ENCODE measurements at places on chromosomes 12 and 14.

GRCh38 chr12:123621619-123622530, 11.6 kb downstream of the EIF2B1 start:
- DNase-seq = no peak

DNA sequence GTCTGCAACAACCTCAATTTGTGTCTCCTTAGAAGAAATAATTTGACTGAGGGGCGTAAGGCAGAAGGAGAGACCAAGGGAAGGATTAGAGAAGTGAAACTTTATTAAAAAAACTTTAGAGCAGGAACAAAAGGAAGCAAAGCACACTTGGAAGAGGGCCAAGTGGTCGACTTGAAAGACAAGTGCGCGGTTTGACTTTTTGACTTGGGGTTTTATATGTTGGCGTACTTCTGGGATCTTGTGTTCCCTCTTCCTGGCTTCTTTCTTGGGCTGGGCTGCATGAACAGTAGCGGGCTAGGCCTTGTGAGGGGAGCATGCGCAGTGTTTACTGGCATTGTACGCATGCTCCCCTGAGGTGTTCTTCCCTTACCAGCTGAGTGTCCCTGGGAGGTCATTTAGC, 369.3 kb upstream of the DCN start:
- no peak for DNase-seq

DNA sequence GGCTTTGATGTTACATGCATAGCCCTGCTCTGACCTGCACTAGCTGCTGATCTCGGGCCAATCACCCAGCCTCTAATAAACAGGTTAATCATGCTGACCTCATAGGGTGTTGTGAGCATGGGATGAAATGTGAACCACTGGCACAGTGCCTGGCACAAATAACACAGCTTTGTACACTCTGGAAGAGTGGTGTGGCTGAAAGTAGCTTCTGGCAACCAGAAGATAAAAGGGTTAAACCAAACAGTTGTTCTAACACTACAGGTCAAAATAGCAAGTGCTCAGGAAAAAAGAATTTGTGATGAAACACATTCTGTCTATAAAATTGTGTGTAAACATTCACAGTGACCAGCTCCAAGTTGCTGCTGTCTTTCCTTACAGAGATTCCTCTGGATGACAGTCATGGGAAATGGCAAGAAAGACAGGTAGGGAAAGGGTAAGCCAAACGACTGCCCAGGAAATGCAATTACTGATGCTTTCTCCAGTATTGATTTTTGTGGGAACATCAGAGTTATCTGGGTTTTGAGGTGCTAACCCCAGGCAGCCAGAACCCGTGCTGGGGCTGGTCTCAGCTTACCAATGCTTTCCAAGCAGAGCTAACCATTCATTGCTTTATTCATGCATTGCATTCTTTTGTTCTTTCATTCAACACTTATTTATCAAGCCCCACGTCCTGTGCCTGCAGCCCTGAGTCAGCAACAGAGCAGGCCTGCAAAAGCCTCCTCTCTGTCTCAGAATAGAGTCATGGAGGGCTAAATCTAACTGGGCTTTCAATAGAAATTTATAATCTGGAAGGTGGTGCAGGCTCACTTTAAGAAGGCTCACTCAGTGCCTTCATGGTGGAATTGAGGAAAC, 38.1 kb upstream of the CAPRIN2 start:
- DNase-seq = peak; percentile 42

- no peak for DNase-seq
Observed at GRCh38 chr14:93970585-93970964, 5.8 kb downstream of the ASB2 start.

DNA sequence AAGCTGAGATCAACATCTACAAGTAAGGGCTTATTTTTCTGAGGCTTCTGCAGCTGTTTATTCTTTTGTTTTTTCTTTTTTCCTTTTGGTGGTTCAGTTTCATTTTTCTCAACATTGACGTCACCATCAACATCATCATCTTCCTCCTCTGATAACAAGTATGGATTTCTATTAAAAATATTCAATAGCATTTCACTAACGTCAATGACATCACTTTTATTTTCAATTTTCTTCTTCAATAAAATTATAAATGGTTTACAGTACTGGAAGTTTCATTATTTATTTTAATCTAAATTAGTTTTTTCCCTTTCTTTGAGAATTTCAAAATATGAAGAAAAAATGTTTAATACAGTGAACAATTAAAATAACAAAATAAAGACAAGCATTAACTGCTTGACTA, 23.9 kb downstream of the NEMF start:
- DNase-seq = no peak
